Stimulated activated CD4-positive, alpha-beta T cell treated with anti-CD3 and anti-CD28 coated beads, TNF-alpha, amount 100 ng/mL, for 24 hours (primary cell): ENCODE measurements at places on chromosomes 2 and 18.

- DNase-seq: no peak
Measured at GRCh38 chr2:58757971-58758370, 516.8 kb upstream of the FANCL start.

GRCh38 chr2:20868377-20868776, 45.5 kb upstream of the LDAH start:
- DNase-seq: peak; percentile 67

- no peak for DNase-seq
Measured at GRCh38 chr2:108536133-108536780, 2.0 kb downstream of the LIMS1 start.

GRCh38 chr2:108240966-108241365, 1.2 kb downstream of the SULT1C3 start:
- no peak for DNase-seq

GRCh38 chr2:6966446-6966940, 49.3 kb downstream of the RNF144A start:
- DNase-seq: no peak

GRCh38 chr2:14891546-14891945, 259.0 kb downstream of the LRATD1 start:
- no peak for DNase-seq

DNA sequence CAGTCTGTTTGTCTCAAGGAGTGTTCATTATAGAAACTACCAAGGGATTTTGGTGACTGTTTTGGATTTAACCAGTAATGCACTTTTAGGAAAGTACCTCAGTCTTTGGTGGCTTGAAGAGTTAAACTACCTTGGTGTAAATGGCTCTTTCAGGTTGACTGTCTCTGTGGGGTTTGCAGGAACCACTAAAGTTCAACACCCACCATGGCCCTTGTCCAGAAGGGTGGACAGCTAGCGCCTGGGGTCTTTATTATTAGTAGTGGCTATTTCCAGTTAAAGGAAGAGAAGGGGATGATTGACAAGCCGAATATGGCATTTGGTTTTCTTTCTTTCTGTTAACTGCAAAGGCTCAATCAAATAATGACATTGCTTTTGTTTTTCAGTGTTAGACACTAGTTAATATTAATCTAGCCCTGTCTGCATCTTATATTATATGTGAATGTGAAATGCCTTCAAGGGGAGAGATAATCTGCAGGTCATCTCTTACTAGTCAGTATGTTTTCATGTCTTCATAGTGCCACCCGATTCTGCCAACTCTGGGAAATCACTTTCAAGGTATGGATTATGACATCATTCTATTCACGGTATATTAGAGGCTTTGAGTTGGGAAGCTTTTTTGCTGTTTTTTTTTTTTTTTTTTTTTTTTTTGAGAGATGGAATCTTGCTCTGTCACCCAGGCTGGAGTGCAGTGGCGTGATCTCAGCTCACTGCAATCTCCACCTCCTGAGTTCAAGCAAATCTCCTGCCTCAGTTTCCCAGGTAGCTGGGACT, 56.4 kb downstream of the MAP4K4 start:
- no peak for DNase-seq

DNA sequence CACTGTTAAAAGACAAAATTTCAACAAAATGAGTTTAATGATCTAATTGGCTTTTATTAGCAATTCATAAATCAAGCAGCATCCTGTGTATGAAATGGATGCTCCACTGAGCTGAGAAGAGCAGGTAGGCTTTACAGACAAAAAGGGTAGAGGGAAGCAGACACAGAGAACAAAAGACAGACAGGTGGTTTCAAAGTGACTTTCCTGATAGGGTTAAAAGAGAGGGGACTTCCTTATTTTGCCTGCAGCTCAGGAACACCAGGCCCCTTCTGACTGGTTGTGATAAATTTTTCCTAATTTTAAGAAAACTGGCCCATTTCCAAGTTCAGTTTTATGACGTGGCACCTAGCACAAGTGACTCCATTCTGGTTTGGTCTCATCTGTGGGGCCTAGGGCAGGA, 11.9 kb downstream of the TEX51 start:
- DNase-seq: no peak

DNA sequence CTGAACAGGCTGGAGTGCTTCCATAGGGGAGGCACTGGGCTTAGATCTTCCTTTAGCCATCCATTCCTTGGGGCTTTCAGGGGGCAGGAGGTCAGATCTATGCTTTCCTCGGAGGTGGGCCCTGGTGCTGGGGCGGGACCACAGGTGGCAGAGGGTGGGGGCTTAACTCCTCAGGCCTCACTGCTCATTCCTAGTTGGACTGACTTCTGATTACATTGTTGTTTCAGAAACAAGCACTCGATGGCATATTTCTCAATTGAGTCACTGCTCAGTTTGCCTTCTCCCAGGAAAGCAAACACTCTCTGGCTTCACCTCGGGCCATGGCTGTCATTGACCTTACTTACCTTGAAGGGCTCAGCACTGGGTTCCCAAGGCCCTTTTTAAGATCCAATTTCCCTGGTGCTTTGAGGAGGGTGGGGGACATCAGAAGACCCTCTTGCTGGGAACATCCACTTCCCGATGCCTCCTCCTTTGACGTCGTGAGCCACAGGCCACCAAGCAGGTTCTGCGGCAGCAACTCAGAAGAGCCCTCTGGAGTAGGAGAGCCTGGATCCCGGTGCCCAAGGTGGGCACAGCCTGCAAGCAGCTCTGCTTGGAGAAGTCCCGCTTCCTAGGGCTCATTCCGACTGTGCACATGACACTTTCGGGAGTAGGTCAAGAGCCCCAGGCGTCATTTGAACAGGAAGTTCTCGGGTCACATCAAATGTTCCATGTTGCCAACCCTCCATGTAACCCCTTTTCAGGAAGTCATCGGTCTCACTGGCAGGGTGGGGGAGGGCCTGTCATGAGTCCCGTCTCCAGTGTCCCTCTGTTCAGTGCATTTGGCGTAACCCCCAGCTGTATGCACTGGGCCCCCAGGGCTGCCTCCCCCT, 40.6 kb downstream of the SDC1 start:
- no peak for DNase-seq

DNA sequence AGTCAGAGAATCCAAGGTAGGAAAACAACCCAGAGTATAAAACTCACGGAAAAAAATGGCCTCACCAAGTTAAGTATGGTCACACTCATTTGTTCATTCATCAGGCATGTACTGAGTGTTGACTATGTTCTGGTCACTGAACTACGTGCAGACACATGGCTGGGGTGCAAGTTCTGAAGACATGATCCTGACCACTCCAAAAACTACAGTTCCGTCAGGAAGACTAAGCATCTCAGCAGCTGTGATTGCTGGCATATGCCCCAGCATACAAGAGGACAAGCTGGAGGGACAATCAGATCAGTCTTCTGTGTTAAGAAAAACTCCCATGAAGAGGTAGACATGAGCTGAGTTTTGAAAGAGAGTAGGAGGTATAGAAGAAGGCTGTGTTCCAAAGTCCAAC, 72.8 kb downstream of the TCF4 start:
- DNase-seq: no peak

DNA sequence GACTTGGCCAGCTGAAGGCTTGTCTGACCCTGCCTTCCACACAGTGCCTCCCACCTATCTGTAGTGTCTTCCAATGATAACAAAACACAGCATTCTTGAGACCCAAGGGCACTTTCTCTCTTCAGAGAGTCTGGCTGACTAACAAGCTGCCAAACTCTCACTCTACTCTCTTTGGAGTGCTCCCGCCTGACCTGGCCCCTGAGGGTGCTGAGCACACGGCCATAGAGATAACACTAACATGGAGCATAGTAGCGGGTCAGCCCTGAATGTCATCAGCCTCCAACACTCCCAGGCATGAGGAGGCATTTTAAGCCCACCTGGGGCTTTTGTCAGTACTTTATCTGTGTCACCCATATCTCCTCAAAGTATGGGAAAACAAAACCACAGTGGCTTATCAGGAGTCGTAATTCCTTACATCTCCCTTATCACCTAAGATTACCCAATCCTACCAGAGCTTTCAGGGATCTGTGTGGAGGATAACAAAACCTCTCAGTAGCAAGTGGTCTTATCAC, 160.3 kb upstream of the TCF4 start:
- DNase-seq: no peak

GRCh38 chr2:211093743-211094303, 537.4 kb downstream of the CPS1 start:
- DNase-seq: no peak

DNA sequence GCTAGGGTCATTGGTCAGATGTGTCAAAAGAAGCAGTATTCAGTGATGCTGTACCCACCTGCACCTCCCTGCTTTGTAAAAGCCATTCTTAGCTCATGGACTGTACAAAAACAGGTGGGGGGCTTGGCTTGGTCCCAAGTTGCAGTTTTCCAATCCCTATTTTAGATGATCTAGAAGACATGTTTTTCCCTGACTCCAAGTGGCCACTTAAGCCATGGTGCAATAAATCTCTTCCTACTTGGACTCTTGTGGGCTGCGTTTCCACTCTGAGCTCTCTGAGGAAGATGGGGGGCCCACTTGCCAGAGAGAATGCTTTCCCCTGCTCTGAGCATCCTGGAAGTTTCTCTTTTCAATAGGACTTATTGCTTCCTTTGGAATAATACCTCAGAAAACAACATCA, 57.0 kb upstream of the SPP2 start:
- no peak for DNase-seq

DNA sequence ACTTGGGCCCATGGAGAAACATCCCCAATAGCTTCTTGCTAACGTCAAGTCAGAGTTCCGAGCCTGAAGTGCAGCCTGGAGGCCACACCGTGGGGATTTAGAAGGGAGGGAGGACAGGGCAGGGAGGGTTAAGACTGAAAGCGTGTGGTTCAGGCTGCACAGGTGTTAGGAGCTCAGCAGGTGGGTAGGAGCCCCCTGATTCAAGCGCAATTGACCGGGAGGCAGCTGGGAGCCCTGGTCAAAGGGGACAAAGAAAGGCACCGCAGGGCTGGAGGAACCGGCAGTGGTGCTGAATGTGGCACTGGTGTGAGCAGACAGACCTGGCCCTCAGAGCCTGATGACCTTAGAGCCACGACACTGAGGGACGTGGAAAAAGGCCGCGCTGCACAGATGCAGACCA, 149.6 kb downstream of the TMEM18 start:
- DNase-seq: no peak

DNA sequence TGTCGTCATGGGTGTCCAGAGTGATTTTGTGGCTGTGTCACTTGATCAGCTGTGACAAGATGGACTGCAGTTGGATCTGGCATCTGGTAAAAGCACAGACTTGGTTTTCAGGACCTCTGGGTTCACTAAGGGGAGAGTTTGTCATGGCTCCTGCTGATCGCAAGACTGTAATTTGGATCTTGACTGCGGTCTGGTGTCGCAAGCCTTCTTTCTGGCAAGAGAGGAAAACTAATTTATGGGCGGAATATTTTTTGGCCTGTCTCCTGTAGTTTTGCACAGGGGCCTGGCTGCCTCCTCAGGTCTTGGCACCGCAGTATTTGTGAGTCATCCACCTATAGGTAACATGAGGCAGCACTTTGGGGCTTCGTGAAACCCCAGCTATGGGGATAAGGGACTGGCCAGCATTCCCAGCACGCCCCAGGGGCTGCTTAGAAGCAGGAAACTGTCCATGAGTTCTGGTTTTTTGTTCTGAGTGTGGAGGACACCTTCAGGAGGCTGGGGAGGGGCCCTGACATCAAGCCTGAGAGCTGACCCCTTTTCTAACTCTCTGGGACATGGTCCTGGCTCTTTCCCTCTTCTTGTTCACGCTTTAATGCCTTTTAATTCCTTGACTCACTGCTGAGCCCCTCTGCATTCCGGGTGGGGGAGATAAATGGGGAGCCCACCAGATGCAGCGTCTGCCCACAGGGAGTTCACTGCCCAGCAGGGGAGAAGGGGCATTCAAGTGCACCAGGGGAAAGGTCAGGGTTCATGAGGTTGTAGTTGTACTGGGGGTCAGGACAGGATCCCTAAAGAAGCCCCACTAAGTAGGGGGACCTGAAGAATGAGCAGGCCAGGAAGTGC, 12.2 kb downstream of the SH3BP4 start:
- no peak for DNase-seq

GRCh38 chr2:179882851-179883806, 21.7 kb upstream of the ZNF385B start:
- no peak for DNase-seq

GRCh38 chr2:96759548-96759947, 1.2 kb upstream of the CNNM4 start:
- no peak for DNase-seq

GRCh38 chr2:57510704-57511103, 535.9 kb upstream of the VRK2 start:
- DNase-seq: no peak

GRCh38 chr18:4960578-4960977, 236.5 kb downstream of the AKAIN1 start:
- no peak for DNase-seq

DNA sequence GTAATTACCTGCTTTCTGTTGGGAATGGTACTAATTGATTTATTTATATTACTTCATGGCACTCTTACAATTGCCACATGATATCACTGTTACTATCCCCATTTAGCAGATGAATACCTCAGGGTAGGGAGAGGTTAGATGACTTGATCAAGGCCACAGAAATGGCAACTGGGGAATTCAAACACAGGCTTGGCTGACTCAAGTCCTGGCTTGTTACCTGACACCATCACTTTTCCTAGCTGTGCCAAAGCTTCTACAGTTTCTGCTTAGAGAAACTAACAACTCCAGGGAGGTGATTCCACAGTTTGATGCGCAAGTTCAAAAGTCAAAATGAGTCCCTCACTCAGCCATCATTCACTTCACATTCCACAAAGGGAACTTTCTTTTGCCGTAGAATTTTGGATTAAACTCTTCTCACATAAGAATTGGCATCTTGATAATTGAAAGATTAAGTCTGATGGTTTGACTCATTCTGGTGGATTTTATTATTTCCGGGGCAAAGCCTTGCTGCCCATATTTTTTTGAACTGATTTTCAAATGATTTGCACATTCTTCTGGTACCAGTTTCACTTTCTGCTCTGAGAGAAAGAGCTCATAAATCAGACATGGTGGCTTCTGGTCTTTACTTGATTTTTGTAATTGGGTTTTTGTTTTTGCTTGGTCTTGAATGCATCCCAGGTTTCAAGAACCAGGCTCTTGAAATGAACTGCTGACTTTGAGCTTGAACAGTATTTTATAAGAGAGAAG, 656.8 kb downstream of the BCL11A start:
- DNase-seq: no peak

- no peak for DNase-seq
Measured at GRCh38 chr2:165825041-165825440, 31.0 kb upstream of the GALNT3 start.

- no peak for DNase-seq
Measured at GRCh38 chr18:32270341-32270740, 80.5 kb downstream of the MEP1B start.

DNA sequence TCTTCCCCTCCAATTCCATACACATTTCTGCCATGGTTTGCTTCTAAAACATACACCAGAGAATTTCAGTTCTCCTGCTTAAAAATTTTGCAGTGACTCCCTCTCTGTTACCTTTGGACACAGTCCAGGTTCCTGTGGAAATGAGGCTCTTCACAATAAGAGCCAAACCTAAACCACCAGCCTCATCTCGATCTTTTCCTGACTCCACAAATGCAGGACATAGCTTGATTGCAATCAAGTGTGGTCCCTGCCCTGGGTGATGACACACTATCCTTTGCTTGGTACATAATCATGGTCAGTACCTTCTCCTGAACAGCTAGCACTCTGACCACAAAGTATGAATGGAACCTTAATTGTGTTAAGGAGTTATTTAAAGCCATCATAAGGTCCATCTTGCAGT, 134.9 kb upstream of the CHAC2 start:
- DNase-seq: no peak
